Upper lobe of left lung (tissue), 6 donors: ENCODE measurements at places on chromosomes 12 and 14. TPM values are rescaled to one million over a fixed set of nuclear protein-coding genes. Genes with fewer than 3 reads are reported as not detected.

ESPL1 gene
- total RNA-seq, result 5.3 TPM

KRT2 gene
- not detected for total RNA-seq

SFSWAP gene
- total RNA-seq, result 136 TPM

ING4 gene
- total RNA-seq, result 29.8 TPM

DDN gene
- 0.30 TPM for total RNA-seq

PTGR2 gene
- 11.5 TPM for total RNA-seq

DNA sequence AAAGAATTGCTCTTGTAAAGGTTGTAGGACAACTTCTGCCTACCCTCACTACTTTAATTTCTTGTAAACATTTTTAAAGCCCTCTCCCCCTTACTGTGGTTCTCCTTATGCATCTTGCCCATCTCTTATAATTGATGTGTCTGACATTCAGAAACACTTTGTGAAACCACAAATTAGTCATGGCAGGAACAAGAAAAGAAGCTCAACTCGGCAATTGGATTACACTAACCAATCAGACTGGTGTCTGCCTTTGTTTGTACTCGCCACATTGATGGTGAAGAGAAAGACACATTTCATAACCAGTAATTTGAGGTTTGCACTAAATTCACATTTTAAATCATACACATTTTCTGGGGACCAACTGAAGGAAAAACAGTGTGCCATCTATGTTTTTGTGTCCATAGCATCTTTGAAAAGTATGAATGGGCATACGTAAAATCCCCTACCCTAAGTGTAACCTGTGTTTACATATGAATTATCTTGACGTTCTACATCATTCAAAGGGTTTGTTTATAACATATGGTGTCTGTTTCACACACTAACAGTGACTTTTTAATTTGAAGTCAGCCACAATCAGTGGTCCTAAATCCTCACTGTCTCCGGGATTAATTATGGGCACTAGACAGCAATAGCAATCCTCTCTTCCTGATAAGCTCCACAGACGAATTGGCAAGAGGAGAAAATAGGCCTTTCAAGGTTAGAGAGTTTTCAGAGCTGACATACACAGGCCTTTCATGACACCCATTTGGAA lies 49.9 kb downstream of the OTX2 start:
- H3K27me3 ChIP-seq, result no peaks in the 10 kb centered on the region
- no peak overlapping the region for H3K4me3 ChIP-seq
- DNase-seq, result no peak
- no peaks in the 10 kb centered on the region for H3K4me1 ChIP-seq
- H3K27ac ChIP-seq, result no peak overlapping the region

GRCh38 chr14:20999591-20999990 lies 498 bp downstream of the SLC39A2 start:
- no peak overlapping the region for H3K27ac ChIP-seq
- no peak overlapping the region for H3K4me3 ChIP-seq
- H3K4me1 ChIP-seq, result no peaks in the 10 kb centered on the region
- no peaks in the 10 kb centered on the region for H3K27me3 ChIP-seq

- H3K4me1 ChIP-seq, result peaks cover 41% of the 10 kb centered on the region
- H3K36me3 ChIP-seq, result peaks cover 17% of the 10 kb centered on the region
- peak overlapping the region; percentile 98 for H3K4me3 ChIP-seq
- H3K27ac ChIP-seq, result peak overlapping the region; percentile 98
- DNase-seq, result no peak
Observed at GRCh38 chr12:6605421-6606330, 1.5 kb downstream of the CHD4 start.

- H3K27me3 ChIP-seq, result no peaks in the 10 kb centered on the region
- H3K4me3 ChIP-seq, result peak overlapping the region; percentile 55
- DNase-seq, result peak; percentile 58
Observed at GRCh38 chr12:45726603-45727300, 2.8 kb upstream of the ARID2 start.

- peaks cover 4% of the 10 kb centered on the region for H3K4me1 ChIP-seq
- H3K36me3 ChIP-seq, result no peaks in the 10 kb centered on the region
- H3K4me3 ChIP-seq, result peak within 1 kb of the TSS; percentile 48
- H3K27ac ChIP-seq, result peak within 1 kb of the TSS; percentile 13
- peaks cover 9% of the 10 kb centered on the region for H3K27me3 ChIP-seq
Observed at GRCh38 chr14:53956427-53957201, at the start of gene BMP4. Gene BMP4, minus strand, starts transcription at chr14:53956825. Its CDS starts 4,603 bp downstream, at chr14:53952222.

DNA sequence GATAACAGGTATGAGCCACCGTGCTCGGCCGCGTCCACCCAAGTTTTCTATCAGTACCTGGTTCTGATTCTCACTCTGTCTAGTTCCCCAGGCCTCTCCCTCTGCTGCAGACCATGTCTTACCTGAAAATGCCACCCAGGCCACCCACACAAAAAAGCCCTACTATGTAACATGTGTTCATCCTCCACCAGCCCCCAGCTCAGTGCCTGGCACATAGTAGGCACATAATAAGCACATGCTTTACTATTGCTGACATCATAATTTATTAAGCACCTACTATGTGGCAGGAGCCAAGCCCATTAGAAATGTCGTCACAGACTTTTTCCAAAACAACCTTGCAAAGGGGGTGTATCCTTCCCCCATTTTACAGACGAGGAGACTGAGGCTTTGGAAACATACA lies 37.8 kb downstream of the CMKLR1 start:
- no peak overlapping the region for H3K4me3 ChIP-seq
- no peaks in the 10 kb centered on the region for H3K27me3 ChIP-seq
- peak overlapping the region; percentile 89 for H3K27ac ChIP-seq
- no peaks in the 10 kb centered on the region for H3K36me3 ChIP-seq
- no peak for DNase-seq
- peaks cover 57% of the 10 kb centered on the region for H3K4me1 ChIP-seq

GRCh38 chr12:76265424-76266180 lies 82.6 kb downstream of the BBS10 start:
- H3K4me1 ChIP-seq, result peaks cover 14% of the 10 kb centered on the region
- H3K27ac ChIP-seq, result peak overlapping the region; percentile 74
- no peak overlapping the region for H3K4me3 ChIP-seq
- no peak for DNase-seq
- H3K27me3 ChIP-seq, result no peaks in the 10 kb centered on the region
- H3K36me3 ChIP-seq, result no peaks in the 10 kb centered on the region

- no peak overlapping the region for H3K4me3 ChIP-seq
- no peak overlapping the region for H3K27ac ChIP-seq
- no peaks in the 10 kb centered on the region for H3K36me3 ChIP-seq
- no peaks in the 10 kb centered on the region for H3K27me3 ChIP-seq
- H3K4me1 ChIP-seq, result no peaks in the 10 kb centered on the region
Observed at GRCh38 chr12:46547421-46548354, 175.1 kb upstream of the SLC38A2 start.

GRCh38 chr14:64581363-64581762 lies 31.6 kb downstream of the PPP1R36 start:
- H3K4me3 ChIP-seq, result no peak overlapping the region
- no peak overlapping the region for H3K27ac ChIP-seq
- no peaks in the 10 kb centered on the region for H3K4me1 ChIP-seq
- H3K36me3 ChIP-seq, result no peaks in the 10 kb centered on the region
- no peaks in the 10 kb centered on the region for H3K27me3 ChIP-seq
- DNase-seq, result no peak

- H3K4me1 ChIP-seq, result no peaks in the 10 kb centered on the region
- no peak overlapping the region for H3K4me3 ChIP-seq
- H3K27ac ChIP-seq, result no peak overlapping the region
- H3K27me3 ChIP-seq, result no peaks in the 10 kb centered on the region
Observed at GRCh38 chr12:96177013-96177412, 17.2 kb upstream of the ELK3 start.

GRCh38 chr12:56082967-56083366 lies 3.0 kb downstream of the ERBB3 start:
- H3K27me3 ChIP-seq, result no peaks in the 10 kb centered on the region
- H3K36me3 ChIP-seq, result peaks cover 8% of the 10 kb centered on the region
- H3K4me3 ChIP-seq, result no peak overlapping the region

DNA sequence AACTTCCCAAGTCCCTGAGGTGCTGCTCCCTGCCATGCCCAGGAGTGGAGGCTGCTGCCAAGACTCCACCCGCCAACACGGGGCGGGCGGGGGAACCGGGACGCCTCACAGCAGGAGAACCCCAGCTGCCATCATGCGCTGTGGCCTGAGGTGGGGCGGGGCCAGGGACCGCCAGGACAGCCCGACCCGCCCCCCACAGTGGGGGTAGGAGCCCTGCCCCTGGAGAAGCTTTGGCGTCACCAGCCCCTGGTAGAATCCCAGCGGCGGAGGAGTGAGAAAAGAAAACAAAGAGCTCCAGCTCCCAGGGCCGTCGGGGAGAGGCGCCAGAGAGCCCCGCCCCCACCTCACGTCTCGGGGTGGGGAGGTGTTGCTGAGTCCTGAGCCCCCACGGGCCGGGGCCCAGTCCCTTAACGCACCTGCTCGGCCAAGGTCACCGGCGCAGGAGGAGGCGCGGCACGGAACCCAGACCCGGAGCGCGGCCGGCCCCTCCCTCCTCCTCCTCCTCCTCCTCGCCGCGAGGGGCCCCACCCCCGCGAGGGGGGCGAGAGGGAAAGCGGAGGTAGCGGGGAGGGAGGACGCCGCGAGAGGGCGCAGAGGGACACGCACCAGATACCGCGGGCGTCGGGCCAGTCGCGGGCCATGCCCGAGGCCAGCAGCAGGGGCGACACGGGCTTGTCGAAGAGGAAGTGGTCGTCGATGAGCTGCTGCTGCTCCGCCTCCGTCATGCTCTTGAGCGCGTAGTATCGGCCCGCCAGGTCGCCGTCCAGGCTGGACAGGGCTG lies 1.8 kb downstream of the CKB start:
- peaks cover 51% of the 10 kb centered on the region for H3K4me1 ChIP-seq
- H3K27ac ChIP-seq, result peak overlapping the region; percentile 80
- peak overlapping the region; percentile 59 for H3K4me3 ChIP-seq
- H3K27me3 ChIP-seq, result peaks cover 13% of the 10 kb centered on the region
- DNase-seq, result peak; percentile 89
- H3K36me3 ChIP-seq, result no peaks in the 10 kb centered on the region

DNA sequence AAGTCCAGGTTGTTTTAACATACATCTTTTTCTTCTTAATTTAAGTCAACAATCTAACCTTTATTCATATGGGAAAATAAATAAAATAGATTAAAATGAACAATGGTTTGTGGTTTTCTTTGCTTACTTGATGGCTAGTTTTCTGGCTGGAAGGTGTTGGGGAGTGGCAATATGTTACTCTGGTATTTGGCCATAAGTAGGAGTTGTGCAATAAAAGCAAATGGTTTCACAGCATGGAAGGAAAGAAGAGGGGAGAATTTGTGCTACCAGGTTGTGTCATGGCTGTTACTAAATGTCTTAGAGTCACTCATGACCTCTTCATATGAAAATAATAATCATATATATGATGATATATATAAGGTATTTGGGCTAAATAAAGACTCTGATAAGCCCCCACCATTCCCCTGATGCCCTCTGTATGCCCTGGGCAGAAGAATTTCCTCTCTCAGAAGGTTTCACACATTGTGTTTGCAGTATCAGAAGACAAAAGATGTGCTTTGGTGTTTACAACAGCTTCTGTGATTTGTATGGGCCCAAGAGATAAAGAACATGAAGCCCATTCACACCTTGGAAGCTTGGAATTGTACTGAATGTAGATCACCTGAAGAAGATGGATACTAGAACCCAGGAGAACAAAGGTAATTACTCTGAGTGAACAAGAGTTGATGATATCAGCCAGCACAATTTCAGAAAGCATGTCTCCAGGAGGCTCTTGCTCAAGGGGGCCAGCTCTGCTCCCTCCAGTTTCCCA lies 160.9 kb downstream of the ALG10B start:
- H3K4me3 ChIP-seq, result no peak overlapping the region
- no peaks in the 10 kb centered on the region for H3K4me1 ChIP-seq
- no peak overlapping the region for H3K27ac ChIP-seq
- no peaks in the 10 kb centered on the region for H3K36me3 ChIP-seq
- no peak for DNase-seq

- no peak overlapping the region for H3K4me3 ChIP-seq
- H3K4me1 ChIP-seq, result no peaks in the 10 kb centered on the region
- peaks cover 33% of the 10 kb centered on the region for H3K36me3 ChIP-seq
- no peak for DNase-seq
- H3K27ac ChIP-seq, result no peak overlapping the region
- H3K27me3 ChIP-seq, result no peaks in the 10 kb centered on the region
Observed at GRCh38 chr12:116009805-116010204, 267.7 kb downstream of the MED13L start.

DNA sequence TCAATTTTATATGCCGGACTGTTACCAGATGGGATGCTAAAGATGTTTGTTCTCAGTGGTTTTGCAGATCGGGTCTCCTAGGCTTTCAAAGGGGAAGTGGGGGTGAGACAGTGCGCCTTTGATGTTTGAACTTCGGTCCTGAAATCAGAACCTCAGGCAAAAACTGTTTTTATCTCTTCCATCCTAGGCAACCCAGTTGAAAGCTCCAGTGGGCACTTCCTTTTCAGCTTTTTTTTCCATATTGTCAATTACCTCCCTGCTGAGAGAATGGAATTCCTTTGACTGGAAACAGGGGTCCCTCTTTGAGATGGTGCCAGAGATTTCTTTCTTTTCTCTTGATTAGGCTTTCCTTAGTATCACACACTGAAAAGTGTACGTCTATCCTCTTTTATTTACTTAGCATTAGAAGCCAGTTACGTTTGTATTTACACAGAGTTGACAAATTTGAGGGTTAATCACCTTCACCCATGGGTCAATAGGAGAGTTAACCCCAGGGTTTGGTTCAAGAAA lies 40.0 kb downstream of the NUAK1 start:
- H3K27me3 ChIP-seq, result no peaks in the 10 kb centered on the region
- no peak overlapping the region for H3K27ac ChIP-seq
- no peak overlapping the region for H3K4me3 ChIP-seq
- no peaks in the 10 kb centered on the region for H3K4me1 ChIP-seq
- H3K36me3 ChIP-seq, result no peaks in the 10 kb centered on the region

GRCh38 chr12:124940143-124940392 lies 25.6 kb upstream of the UBC start:
- no peak for DNase-seq
- H3K4me3 ChIP-seq, result no peak overlapping the region
- H3K27me3 ChIP-seq, result no peaks in the 10 kb centered on the region

- no peak for DNase-seq
- no peak overlapping the region for H3K4me3 ChIP-seq
Observed at GRCh38 chr14:24965578-24965933, 84.4 kb downstream of the STXBP6 start.

- H3K36me3 ChIP-seq, result peaks cover 34% of the 10 kb centered on the region
- no peak overlapping the region for H3K4me3 ChIP-seq
- no peaks in the 10 kb centered on the region for H3K4me1 ChIP-seq
- H3K27me3 ChIP-seq, result no peaks in the 10 kb centered on the region
- no peak for DNase-seq
Observed at GRCh38 chr12:62299617-62300016, 39.4 kb downstream of the USP15 start.

DNA sequence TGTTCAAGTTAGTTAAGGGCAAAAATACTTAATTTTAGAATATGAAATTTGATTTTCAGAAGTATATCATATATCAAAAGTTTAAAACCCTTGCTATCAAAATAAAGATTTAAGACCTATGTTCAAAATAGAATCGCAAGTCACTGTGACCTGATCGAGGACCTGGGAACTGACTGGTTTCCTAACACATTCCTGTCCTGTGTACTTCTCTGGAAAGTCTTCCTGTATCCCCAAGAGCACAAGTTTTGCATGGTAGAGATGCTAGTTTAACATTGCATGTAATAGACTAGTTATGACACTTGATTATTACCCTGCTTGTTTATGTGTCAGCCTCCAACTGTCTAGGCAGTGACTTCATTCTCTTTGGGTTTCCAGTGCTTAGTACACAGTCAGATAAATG lies 30.3 kb downstream of the BCAT1 start:
- DNase-seq, result no peak
- no peak overlapping the region for H3K4me3 ChIP-seq
- no peaks in the 10 kb centered on the region for H3K36me3 ChIP-seq
- no peaks in the 10 kb centered on the region for H3K4me1 ChIP-seq
- H3K27me3 ChIP-seq, result no peaks in the 10 kb centered on the region
